Hematopoietic multipotent progenitor cell treated with erythropoietin and hydrocortisone succinate and interleukin-3 and kit ligand, for 8 days (in vitro differentiated cells): ENCODE measurements at places on chromosomes 12 and 14.

DNA sequence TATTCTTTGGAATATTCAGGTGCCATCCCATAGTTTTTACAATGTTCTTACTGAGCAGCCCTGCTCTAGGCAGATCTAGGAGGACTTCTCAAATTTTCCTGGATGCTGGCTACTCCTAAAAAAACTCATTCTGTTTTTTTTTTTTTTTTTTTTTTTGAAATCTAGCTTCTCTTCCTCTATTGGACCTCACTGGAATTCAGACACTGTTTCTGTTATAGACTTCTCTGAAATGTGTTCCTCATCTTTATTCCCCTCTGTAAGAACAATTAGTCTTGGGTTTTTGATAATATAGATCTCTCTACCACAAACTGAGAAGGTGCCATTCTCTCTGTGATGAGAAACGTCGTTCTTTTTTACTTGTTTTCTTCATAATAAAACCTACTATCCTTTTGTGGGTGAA, 115.3 kb upstream of the CCND2 start:
- no peak for DNase-seq

- DNase-seq: peak; percentile 90
Observed at GRCh38 chr14:68797121-68797670, 4.3 kb upstream of the ZFP36L1 start.

GRCh38 chr12:41289501-41289900, 101.4 kb downstream of the PDZRN4 start:
- no peak for DNase-seq

- DNase-seq: no peak
Observed at GRCh38 chr12:80040075-80040738, 59.1 kb upstream of the OTOGL start.

DNA sequence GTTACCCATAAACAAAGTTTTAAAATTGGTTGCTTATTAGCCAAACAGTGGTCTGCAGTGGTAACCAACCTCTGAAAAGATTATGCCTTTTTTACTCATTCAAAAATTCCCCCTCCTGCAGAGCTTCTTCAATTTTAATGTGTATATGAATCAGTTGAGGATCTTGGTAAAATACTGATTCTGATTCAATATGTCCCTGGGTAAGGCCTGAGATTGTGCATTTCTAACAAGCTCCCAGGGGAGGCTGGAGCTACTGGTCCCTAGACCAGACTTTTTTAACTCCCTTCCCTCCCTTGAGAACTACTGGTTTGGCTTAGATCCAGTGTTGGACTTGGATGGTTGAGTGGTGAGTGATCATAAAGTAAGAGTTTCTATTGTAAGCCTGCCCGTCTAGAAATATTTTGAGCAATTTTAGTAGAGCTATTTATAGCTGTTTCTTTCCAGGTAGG, 90.2 kb downstream of the FUT8 start:
- peak; percentile 35 for DNase-seq

GRCh38 chr14:101980700-101981099, 16.3 kb downstream of the DYNC1H1 start:
- DNase-seq: peak; percentile 16

DNA sequence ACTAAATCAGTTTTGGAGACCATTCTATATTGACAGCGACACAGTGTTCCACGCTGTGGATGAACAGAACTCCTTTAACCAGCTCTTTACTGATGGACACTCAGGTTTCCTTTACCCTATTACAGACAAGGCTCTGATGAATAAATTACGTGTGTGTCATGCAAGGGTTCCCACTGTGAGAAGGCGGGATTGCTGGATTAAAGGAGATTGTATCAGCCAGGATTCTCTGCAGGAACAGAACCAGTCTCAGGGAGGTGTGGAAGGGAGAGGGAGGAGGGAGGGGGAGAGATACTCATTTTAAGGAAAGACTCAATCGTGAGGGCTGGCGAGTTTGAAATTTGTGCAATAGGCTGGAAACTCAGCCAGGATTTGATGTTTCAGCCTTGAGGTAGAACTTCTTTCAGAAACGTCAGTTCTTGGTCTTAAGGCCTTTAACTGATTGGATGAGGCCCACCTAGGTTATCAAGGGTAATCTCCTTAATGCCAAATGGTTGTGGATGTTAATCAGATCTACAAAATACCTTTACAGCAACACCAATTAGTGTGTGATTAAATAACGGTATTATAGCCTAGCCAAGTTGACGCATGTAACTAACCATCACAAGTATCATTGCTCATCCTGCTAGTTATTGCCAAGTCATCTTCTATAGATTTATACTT, 104.0 kb downstream of the GCH1 start:
- DNase-seq: no peak

DNA sequence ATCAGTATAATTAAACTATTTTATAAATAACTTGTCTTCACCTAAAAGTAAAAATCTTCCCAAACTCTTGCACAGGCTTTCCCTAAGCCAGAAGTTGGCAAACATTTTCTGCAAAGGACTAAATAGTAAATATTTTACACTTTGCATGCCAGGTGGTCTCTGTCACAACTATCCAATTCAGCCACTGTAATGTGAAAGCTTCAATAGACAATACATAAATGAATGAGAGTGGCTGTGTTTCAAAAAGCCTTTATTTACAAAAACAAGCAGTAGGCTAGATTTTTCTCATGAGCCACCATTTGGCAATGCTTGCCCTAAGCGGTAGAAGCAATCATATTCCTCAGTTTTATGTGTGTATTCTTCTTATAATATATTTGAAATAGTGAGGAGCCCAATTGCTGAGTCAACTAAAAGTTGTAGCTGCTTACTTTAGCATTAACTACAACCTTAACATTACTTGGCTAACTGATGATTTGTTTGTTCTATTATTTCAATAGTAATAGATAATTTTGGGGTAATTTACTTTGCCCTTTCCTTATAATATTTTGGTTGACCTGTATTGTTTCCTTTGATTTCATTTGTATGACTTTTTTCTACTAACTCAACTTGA, 236.0 kb upstream of the SYT1 start:
- no peak for DNase-seq

DNA sequence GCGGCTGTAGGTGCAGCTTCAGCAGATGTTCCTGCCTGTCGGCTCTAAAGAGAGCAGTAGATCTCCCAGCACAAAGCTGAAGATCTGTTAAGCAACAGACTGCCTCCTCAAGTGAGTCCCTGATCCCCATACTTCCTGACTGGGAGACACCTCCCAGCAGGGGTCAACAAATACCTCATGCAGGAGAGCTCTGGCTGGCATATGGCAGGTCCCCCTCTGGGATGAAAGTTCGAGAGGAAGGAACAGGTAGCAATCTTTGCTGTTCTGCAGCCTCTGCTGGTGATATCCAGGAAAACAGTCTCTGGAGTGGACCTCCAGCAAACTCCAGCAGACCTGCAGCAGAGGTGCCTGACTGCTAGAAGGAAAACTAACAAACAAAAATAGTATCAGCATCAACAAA, 337.1 kb upstream of the USP15 start:
- DNase-seq: no peak

- DNase-seq: no peak
Observed at GRCh38 chr12:49557187-49557916, 10.6 kb downstream of the MCRS1 start.

DNA sequence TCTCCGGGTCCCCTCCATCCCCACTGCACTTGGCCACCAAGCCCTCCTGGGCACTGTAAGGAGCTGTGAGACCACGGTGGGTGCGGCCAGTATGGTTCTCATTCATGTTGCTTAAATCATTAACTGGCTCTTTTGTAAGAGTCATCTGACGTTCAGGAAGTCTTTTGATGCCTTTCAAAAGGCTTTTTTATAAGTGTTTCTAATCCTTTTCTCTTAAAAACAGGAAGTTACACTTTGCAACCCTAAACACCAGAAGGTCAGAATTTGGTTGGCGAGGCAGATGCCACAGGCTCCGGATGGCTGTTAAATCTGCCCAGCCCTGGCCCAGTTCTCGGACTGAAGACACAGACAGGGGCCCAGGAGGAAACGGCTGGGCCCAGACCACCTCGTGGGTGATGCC, 26.1 kb upstream of the DIO3 start:
- peak; percentile 11 for DNase-seq

- no peak for DNase-seq
Observed at GRCh38 chr14:33986804-33987203, 35.9 kb upstream of the EGLN3 start.

DNA sequence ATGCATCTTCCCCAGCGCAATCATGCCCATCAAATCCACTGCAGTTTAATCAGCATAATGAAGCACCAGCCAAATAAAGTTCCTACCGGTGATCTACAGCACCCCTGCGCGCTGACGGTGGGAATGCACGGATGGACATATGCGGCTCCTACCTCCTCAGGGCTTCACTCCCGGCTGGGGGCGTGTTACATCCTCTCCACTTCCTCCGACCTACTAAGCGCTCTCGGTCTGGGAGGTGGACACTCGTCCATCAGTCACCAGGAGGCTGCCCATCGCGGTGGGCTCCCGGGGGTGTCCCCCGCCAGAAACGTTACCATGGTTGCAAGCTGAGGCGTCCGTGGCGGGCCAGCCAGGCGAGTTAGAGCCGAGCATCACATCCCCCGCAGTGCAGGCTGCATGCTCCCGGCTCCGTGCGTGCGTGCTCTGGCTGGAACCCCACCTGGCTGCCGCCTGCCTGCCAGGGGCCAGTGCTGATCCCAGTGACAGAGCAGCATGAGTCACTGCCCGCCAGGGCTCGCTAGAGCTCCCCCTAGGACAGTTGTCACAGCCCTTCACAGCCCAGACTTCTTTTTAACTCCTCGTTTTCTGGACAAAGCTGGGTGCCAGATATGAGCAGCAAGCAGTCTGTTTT, 73.0 kb downstream of the CIT start:
- DNase-seq: peak; percentile 41

DNA sequence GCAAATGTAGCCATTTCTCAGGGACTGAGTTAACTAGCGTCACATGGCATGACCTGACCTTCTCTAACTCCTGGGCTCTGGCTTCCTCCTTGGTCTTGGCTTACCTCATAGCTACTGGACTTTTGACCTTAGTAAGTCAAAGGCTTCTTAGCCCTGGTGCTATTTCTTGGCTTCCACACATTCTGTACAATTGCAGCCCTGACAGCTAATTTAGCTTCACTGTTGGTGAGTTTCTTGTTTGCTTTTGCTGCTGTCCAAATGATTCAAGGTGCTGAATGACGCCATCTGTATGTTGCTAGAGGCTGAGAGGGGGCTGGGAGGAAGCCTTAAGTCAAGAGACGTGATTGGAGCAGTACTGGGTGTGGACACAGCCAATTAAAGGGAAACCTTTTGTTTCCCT, 202.7 kb downstream of the PRKD1 start:
- DNase-seq: no peak

- DNase-seq: peak; percentile 81
Observed at GRCh38 chr12:101939856-101940265, 62.5 kb downstream of the DRAM1 start.

DNA sequence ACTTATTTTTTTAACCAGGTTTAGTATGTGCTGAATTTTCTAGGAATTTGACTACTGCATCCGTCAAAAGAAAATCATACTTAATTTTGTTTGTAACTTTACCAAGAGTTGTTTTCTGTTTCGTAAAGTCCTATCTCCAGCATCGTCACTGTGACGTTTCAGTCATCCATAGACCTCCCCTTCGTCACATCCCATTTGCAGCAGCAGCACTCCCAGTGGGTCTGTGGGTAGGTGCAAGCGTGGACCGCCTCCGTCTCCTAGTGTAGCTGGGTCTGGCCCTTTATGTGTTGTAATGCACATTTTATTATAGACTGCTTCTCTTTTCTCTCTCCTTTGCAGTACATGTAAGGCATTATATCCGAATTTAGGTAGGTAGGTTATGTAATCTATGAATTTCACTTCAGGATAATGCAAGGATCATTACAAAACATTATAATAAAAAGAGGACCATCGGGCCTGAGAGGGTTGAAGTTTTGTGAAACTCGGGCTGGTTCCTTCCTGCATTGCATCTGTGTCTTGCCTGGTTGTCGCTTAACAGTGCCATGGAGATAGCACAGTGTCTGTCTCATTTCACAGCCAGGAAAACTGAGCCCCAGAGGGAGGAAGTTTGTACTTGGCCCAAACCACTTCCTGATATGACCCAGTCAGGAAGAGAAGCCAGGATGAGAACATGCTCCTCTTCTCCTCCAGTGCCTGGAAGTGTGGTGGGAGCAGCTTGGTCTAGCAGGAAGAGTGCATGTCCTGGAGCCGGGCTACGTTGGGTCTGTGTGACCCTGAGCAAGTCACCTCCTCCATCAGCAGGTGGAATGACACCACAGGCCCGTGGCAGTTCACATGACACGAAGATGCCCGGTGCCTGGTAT, 41.3 kb downstream of the EVL start:
- no peak for DNase-seq

GRCh38 chr14:46036099-46036498, 615.5 kb downstream of the RPL10L start:
- DNase-seq: no peak

DNA sequence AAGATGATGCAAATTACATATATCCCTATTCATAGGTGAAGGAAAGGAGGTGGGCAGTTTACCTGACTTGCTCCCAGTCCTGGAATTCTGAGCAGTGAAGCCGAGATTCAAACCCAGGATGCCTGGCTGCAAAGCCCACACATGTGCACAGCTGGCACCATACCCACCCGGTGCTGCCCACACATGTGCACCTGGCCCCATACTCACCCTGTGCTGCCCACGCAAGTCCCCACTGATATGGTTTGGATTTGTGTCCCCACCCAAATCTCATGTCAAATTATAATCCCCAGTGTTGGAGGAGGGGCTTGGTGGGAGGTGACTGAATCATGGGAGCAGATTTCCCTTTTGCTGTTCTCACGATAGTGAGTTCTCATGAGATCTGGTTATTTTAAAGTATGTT, 179.2 kb upstream of the C14orf180 start:
- DNase-seq: no peak

GRCh38 chr12:121794534-121795033, 1.1 kb upstream of the RHOF start:
- no peak for DNase-seq
